ENCODE measurements at places on chromosomes 12 and 14.

DNA sequence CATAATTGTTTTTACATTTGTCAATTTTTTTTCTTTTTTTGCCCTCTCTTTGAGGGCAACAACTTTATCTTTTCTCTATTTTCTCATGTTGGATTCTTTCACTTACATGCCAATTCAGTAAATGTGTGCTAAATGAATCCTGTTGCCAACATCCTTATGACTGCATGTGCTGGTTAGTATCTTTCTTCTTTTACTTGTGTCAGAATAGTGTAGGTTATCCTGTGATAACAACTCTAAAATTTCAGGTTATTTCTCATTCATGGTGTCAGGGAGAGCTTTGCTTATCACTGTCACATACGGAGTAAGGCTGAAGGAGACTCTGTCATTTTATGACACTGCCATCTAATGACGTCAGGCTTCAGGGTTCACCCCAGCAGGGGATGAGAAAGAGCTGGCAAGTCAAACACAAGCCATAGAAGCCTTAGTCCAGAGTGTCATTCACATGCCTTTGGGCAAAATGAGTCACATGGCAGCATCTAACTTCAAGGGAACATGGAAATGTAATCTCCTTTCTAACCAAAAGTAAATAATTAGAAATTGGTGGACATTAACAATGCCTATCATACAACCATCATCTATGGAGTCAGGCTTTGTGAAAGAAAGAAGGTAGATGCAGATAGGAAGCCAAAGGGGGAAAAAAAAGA, 242.5 kb upstream of the ATP2B1 start:
- no peaks in the 10 kb centered on the region for H3K36me3 ChIP-seq
- no peak for DNase-seq
- no peak overlapping the region for H3K4me3 ChIP-seq
- H3K27me3 ChIP-seq, result no peaks in the 10 kb centered on the region
- H3K27ac ChIP-seq, result no peak overlapping the region

- H3K4me3 ChIP-seq, result no peak overlapping the region
These were observed 45.6 kb downstream of the PITPNM2 start for GRCh38 chr12:123105211-123105826.

- H3K27ac ChIP-seq, result no peak overlapping the region
- peaks cover 6% of the 10 kb centered on the region for H3K36me3 ChIP-seq
- H3K4me3 ChIP-seq, result no peak overlapping the region
- no peak for DNase-seq
- H3K4me1 ChIP-seq, result peaks cover 5% of the 10 kb centered on the region
- no peaks in the 10 kb centered on the region for H3K27me3 ChIP-seq
These were observed 95.4 kb downstream of the DUSP16 start for GRCh38 chr12:12467264-12467663.

DNA sequence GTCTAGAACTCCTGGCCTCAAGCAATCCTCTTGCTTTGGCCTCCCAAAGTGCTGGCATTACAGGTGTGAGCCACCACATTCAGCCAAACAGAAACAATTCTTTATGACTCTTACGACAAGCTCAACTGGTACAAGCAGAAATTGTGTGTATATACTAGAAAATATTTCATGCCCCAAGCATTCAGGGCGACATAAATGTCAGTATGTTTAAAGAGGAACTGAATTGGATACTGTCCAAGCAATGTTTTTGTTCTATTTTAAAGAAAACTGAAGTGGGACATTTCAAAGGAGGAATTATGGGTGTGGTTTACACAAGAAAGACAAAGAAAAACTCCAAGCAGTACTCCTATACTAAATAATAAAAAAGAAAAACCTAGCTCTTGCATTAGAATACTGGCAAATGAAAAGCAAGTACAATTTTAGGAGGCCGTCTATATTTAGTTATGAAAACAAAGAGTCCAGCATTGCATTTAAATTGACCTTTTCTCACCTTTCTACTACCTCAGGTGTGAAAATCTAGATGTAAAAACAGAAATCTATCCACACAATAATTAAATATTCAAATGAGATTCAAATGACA, 48.9 kb downstream of the PPP1R12A start:
- DNase-seq, result no peak
- H3K4me3 ChIP-seq, result no peak overlapping the region
- H3K27ac ChIP-seq, result peak overlapping the region; percentile 53
- no peaks in the 10 kb centered on the region for H3K36me3 ChIP-seq
- H3K4me1 ChIP-seq, result peaks cover 100% of the 10 kb centered on the region
- H3K27me3 ChIP-seq, result no peaks in the 10 kb centered on the region

DNA sequence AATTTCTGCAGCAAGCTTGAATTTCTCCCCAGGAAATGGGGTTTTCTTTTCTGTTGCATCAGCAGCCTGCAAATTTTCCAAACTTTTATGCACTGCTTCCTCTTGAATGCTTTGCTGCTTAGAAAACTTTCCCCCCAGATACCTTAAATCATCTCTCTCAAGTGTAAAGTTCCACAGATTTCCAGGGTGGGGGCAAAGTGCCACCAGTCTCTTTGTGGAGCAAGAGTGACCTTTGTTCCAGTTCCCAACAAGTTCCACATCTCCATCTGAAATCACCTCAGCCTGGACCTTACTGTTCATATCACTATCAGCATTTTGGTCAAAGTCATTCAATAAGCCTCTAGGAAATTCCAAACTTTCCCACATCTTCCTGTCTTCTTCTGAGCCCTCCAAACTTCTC, 241.6 kb upstream of the TMTC1 start:
- no peaks in the 10 kb centered on the region for H3K27me3 ChIP-seq
- H3K4me1 ChIP-seq, result no peaks in the 10 kb centered on the region
- no peak overlapping the region for H3K4me3 ChIP-seq
- H3K27ac ChIP-seq, result no peak overlapping the region
- H3K36me3 ChIP-seq, result no peaks in the 10 kb centered on the region

GRCh38 chr12:70831543-70831942, 89.0 kb downstream of the PTPRR start:
- no peak overlapping the region for H3K4me3 ChIP-seq
- H3K36me3 ChIP-seq, result no peaks in the 10 kb centered on the region

GRCh38 chr14:94677213-94677612, 65.0 kb downstream of the SERPINA3 start:
- no peaks in the 10 kb centered on the region for H3K4me1 ChIP-seq
- no peaks in the 10 kb centered on the region for H3K36me3 ChIP-seq
- no peak overlapping the region for H3K27ac ChIP-seq

DNA sequence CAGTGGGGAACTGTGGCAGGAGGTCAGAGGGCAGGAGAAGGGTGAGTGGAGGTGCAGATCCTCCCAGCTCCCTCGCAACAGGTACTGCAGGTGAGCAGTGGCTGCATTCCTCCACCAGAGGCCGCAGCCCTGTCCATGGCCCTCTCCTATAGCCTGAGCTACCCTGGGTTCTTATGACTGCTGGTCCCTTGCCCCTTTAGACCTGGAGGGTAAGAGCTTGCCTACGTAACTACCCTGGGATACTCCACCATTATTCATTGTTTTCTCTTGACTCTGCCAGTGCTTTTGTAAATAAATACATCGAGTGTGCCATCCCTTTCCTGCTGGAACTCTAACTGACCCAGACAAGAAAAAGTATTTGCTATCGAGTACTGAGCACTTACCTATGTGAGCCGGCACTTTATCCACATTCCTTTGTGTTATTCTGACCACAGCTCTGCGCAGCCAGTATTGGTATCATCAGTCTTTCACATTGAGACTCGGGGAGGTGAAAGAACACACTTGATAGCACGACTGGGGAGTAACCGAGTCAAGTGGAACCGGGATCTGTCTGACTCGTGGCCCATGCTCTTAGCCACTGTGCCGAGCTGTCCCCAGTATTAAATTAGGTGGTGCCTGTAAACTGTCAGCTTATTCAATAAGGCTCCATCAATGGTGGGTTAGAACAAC, 38.5 kb downstream of the LTBP2 start:
- no peak overlapping the region for H3K4me3 ChIP-seq
- H3K36me3 ChIP-seq, result no peaks in the 10 kb centered on the region
- H3K27ac ChIP-seq, result peak overlapping the region; percentile 80
- H3K4me1 ChIP-seq, result peaks cover 74% of the 10 kb centered on the region
- DNase-seq, result no peak
- H3K27me3 ChIP-seq, result no peaks in the 10 kb centered on the region

DNA sequence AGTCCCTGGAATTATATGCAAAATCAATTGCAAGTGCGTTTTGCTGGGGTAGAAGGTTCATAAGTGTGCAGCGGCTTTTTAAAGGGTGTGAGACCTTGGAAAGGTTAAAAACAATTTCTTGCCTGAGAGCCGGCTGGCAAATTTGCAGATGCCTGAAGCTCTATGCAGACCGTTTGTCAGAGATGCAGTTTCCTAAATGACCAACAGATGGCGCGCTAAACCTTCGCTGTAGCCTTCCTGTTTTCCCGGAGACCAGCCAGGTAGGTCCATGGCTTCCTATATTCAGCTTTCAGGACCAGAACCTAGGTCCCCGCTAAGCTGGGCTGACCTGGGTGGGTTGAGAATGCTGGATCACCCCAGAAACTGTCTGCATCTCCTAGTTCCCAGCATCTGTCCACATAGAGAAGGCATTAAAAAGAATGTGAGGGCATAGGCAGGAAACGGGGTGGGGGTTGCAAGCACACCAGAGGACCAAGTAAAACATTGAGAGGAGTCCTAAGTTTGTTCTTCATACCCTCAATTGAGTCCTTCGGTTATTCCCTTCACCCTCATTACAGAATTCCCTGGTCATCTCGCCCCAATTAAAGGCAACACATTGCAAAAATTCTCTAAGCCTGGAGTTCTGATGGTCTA, 5.7 kb upstream of the NOS1 start:
- H3K4me3 ChIP-seq, result no peak overlapping the region
- H3K36me3 ChIP-seq, result no peaks in the 10 kb centered on the region
- peak; percentile 47 for DNase-seq
- no peaks in the 10 kb centered on the region for H3K4me1 ChIP-seq
- H3K27me3 ChIP-seq, result peaks cover 32% of the 10 kb centered on the region
